Stimulated activated CD4-positive, alpha-beta T cell treated with anti-CD3 and anti-CD28 coated beads, Interleukin-12 subunit alpha, Interleukin-12 subunit beta, amount 100 ng/mL, for 24 hours (primary cell): ENCODE measurements at places on chromosomes 12 and 14.

DNA sequence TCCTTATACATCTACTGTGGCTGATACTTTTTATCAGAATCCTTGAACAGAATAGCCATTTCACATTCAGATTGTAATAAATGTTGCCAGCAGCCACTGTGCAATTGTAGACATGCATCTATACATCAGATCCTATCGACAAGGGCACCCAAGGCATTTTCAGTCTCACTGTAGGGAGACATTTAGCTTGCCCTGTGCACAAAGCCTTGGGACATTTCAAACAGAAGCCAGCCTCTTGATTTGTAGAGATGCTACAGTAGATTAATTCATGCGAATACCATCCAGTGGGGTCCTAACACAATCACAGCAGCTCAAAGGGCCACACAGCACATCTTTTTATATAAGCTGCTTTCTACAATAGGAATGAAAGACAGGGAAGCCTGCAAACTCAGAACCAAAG lies 81.4 kb downstream of the SLC8A3 start:
- DNase-seq, result no peak

GRCh38 chr14:89365061-89365801 lies 51.8 kb downstream of the FOXN3 start:
- DNase-seq, result peak; percentile 33

- DNase-seq, result no peak
Measured at GRCh38 chr14:30251557-30252100, 307.3 kb upstream of the G2E3 start.

- DNase-seq, result no peak
Measured at GRCh38 chr12:28390761-28391385, 200.6 kb downstream of the CCDC91 start.

- DNase-seq, result no peak
Measured at GRCh38 chr14:102590667-102591099, 1.8 kb upstream of the RCOR1 start.

GRCh38 chr14:103819503-103820307 lies 27.7 kb downstream of the PPP1R13B start:
- no peak for DNase-seq

- DNase-seq, result no peak
Measured at GRCh38 chr12:19674437-19674836, 235.1 kb downstream of the AEBP2 start.

GRCh38 chr12:77058740-77059139 lies 6.6 kb downstream of the E2F7 start:
- no peak for DNase-seq

DNA sequence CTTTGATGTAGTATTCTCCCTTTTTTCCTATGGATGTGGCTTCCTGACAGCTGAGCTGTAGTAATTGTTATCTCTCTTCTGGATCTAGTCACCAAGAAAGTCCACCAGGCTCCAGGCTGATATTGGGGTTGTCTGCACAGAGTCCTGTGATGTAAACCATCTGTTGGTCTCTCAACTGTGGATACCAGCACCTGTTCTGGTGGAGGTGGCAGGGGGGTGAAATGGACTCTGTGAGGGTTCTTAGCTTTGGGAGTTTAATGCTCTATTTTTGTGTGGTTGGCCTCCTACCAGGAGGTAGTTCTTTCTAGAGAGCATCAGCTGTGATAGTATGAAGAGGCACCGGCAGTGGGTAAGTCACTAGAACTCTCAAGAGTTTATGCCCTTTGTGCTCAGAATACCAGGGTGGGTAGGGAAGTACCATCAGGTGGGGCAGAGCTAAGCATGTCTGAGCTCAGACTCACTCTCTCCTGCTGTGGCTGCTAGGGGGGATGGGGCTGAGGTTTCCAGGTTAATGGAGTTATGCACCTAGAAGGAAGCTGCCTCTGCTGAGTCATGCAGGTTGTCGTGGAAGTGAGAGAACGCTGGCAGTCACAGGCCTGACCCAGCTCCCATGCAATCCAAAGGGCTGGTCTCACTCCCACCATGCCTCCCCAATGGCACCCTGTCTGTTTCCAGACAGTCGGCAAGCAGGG lies 3.0 kb upstream of the TAS2R14 start:
- DNase-seq, result no peak

DNA sequence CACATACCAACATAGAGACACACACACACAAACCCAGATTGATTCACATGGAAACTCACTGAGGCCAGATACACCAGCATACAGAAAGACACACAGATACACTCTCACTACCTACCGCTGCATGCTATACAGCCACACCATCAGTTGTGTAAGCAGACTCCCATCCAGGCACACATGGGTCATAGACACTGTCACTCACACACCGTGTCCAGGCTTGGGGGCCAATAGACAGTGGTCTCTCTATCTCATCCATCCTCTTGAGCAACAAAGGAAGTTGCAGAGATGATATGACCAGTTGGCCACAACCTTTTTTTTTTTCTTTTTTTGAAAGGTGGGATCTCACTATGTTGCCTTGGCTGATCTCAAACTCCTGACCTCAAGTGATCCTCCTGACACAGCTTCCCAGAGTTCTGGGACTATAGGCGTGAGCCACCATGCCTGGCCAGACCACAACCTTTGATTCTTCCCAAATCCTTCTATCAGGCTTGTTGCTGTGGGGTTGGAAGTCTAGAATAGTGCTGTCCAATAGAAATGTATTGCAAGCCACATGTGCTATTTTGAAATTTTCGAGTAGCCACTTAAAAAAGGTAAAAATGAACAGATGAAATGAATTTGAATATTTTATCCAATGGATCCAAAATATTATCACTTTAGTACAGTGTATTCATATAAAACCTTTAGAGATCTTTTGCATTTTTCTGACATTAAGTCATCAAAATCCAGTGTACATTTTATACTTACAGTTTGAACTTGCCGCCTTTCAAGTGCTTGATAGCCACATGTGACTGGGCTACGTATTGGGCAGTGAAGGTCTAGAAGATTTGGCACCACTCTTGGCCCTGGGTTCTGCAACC lies 7.4 kb downstream of the LRP1-AS start:
- no peak for DNase-seq

GRCh38 chr12:67829896-67830295 lies 159.4 kb upstream of the IFNG-AS1 start:
- DNase-seq, result no peak

- no peak for DNase-seq
Measured at GRCh38 chr12:111573476-111573875, 25.6 kb downstream of the ATXN2 start.

GRCh38 chr14:103832046-103832445 lies 15.3 kb downstream of the PPP1R13B start:
- no peak for DNase-seq

- no peak for DNase-seq
Measured at GRCh38 chr12:123734268-123734667, 22.1 kb downstream of the ATP6V0A2 start.

- DNase-seq, result no peak
Measured at GRCh38 chr12:14129611-14130195, 148.3 kb upstream of the GRIN2B start.

- no peak for DNase-seq
Measured at GRCh38 chr12:13183620-13184019, 12.9 kb upstream of the EMP1 start.

DNA sequence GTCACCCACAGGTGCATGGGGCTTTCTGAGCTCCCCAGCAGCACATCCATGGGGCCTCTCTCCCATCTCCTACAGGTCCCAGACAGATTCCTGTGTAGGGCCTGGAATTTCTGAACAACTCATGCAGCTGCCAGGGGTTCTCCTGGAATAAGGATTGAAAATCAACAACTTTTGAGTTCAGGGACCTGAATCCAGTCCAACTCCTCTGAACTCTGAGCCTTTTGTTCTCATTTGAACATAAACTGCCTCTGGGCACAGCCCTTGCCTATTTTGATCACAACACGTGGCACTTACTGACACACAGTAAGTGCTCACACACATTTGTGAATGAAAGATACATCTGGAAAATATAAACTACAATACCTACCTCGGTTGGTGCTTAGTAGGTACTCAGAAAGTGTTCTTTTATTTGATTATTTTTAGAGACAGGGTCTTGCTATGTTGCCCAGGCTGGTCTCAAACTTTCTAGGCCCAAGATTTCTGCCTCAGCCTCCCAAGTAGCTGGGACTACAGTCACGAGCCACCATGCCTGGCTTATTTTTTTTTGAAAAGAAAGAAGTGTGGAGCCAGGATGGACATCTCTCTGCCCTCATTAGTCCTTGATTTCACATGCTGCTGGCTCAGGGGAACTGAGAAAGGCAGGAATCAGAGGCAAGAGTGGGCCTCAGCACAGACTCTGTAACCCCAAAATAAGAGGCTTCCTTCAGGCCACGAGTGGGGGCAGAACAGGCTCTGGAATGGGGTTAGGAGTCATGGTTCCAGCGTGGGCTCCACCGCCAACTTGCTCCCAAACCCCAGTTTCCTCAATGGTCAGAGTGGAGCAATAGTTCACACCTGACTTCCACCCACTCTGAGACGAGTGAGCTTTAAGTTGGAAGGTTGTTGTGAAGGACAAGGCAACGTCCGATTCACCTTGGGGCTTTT lies 27.0 kb downstream of the SYNE3 start:
- no peak for DNase-seq

DNA sequence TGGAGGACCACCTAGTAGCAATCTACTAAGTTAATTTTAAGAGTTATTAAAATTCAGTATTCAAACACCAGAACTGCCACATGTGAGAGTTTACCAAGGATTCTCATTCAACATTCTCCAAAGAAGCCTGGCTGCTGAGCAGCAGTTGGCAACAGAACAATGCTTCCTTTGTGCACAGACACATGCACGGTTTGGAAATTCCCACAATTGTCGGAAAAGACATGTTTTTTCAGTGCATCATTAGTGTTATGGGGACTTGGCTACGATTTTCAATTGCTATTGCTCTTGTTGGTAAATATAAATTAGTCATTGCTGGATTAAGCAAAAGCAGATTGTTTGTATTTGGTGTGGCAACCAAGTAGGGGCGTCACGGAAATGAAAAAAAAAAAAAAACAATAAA lies 22.2 kb downstream of the ST8SIA1 start:
- no peak for DNase-seq

DNA sequence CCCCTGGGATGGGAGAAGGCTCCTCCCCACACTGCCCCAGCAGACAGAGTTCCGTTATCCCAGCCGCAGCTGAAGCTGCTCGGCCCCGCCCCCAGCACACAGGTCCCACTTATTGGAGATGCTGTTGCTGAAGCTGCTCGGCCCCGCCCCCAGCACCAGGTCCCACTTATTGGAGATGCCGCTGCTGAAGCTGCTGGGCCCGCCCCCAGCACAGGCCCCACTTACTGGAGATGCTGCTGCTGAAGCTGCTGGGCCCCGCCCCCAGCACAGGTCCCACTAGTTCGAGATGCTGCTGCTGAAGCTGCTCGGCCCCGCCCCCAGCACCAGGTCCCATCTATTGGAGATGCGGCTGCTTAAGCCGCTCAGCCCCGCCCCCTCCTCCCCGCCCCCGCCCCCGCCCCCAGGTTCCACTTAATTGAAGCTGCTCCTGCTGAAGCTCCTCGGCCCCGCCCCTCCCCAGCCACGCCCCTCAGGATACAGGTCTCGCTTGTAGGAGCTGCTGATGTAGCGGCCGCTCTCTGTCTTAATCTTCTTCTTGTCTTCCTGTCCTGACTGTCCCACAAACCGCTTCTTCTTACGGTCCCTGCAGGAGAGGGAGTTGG lies 12.0 kb downstream of the CFAP73 start:
- DNase-seq, result no peak

- no peak for DNase-seq
Measured at GRCh38 chr14:94361682-94362081, 26.7 kb downstream of the SERPINA1 start.

GRCh38 chr12:102848832-102849231 lies 68.2 kb downstream of the PAH start:
- no peak for DNase-seq

GRCh38 chr12:122979001-122979907 lies 1.2 kb upstream of the ARL6IP4 start:
- DNase-seq, result no peak

DNA sequence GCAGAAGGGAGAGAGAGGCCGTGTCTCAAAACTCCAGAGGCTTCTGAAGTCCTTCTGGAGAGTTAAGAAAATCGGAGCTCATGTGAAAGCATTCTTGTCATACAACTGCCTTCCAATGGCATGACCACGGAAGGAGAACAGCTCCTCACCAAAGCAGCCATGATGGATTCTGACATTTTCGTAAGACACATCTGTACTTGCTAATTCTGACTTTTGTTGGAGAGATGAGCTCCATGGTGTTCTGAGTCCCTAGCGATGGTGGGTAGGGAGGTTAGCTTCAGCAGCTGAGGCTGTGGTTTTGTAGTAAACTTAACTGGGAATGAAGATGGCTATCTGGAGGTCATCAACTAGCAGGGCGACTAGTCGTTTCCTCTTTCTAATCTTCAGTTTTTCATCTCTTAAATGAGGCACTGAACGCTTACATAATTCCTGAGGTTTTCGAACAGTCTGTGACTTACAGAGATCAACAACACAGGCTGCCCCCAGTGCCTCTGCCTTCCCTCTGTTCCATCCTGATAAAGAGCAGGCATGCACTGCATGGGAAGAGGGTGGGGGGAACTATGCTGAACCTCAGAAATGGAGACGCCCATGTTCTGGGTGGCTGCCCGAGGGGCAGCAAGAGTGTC lies 28.6 kb upstream of the DICER1 start:
- no peak for DNase-seq

DNA sequence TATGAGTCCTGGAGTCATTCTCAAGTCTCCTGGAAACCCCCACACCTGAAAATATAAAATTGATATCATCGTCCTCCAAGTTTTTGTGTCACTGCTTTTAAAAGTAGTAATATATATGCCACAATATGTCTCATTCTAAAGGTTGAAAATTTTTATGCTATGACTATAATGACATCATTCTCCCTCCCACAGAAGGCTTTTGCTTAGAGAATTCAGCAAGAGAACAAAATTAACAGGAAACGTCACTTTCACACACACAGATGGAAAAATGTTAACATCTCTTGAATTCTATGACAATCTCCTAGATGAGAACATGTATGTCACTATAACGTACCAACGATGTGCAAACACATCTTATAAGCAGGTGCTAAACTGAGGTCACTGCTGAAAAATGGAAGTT lies 498.3 kb downstream of the FOXG1 start:
- no peak for DNase-seq

DNA sequence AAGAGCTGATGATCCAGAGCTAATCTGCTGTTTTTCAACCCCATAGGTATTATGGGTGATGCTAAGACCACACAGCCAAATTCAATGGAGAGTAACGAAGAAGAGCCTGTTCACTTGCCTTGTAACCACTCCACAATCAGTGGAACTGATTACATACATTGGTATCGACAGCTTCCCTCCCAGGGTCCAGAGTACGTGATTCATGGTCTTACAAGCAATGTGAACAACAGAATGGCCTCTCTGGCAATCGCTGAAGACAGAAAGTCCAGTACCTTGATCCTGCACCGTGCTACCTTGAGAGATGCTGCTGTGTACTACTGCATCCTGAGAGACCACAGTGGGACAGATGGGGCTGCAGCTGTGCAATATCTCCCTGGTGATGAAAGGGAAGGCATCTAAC lies 386.0 kb downstream of the DAD1 start:
- no peak for DNase-seq

DNA sequence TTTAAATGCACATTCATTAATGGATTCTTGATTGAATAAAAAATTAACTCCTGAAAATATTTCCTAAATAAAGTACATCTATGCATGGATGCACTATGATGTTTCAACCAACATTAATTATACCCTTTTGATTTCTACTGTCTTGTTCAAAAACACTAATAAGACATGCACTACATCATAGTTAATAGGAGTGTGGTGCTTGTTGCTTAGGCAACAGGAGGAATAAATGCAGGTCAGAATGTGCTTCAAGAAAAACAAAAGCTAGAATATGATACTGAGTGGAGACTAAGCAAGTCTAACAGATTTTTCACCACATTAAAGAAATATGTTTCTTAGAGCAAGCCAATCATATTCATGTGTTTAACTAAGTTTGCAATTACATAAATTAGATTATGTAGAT lies 495.8 kb upstream of the GARIN6 start:
- DNase-seq, result no peak
